Diencephalon (tissue), 1 donor: ENCODE measurements at places on chromosomes 13 and 19. TPM values are rescaled to one million over a fixed set of nuclear protein-coding genes. Genes with fewer than 3 reads are reported as not detected.

Gene STARD13
- total RNA-seq, result 15.7 TPM

Gene PEAK3
- total RNA-seq, result not detected

Gene MEIOSIN
- total RNA-seq, result not detected

Gene PDE4C
- 3.9 TPM for total RNA-seq

Gene SWSAP1
- 1.2 TPM for total RNA-seq
